NCI-H460 (cell line): ENCODE measurements at places on chromosomes 1 and 21. TPM values are rescaled to one million over a fixed set of nuclear protein-coding genes. Genes with fewer than 3 reads are reported as not detected.

CRTC2 gene
- total RNA-seq = 17.0 and 18.2 TPM in 2 replicates

AMY1B gene
- not detected in 2 replicates for total RNA-seq

GBP7 gene
- total RNA-seq = not detected in 2 replicates

PADI4 gene
- not detected in 2 replicates for total RNA-seq

HENMT1 gene
- 2.5 and 2.6 TPM in 2 replicates for total RNA-seq

C1orf185 gene
- not detected in 2 replicates for total RNA-seq

KRTAP13-3 gene
- not detected in 2 replicates for total RNA-seq

RAB25 gene
- not detected in 2 replicates for total RNA-seq

ALG14 gene
- 2.3 and 3.6 TPM in 2 replicates for total RNA-seq

RWDD3 gene
- 7.9 and 13.2 TPM in 2 replicates for total RNA-seq

MTOR gene
- 29.3 and 30.0 TPM in 2 replicates for total RNA-seq

ZFYVE9 gene
- total RNA-seq = 9.5 and 11.4 TPM in 2 replicates

TEX38 gene
- not detected in 2 replicates for total RNA-seq

CYP4X1 gene
- total RNA-seq = 0.25 and 0.63 TPM in 2 replicates

- peak; percentile 15 for DNase-seq
Measured at GRCh38 chr1:36323636-36324352, at the start of gene EVA1B. Gene EVA1B (minus strand): TSS chr1:36323645. CDS start chr1:36323037, 608 bp downstream.

GRCh38 chr1:70552662-70553566, 141.8 kb downstream of the CTH start:
- DNase-seq = no peak

DNA sequence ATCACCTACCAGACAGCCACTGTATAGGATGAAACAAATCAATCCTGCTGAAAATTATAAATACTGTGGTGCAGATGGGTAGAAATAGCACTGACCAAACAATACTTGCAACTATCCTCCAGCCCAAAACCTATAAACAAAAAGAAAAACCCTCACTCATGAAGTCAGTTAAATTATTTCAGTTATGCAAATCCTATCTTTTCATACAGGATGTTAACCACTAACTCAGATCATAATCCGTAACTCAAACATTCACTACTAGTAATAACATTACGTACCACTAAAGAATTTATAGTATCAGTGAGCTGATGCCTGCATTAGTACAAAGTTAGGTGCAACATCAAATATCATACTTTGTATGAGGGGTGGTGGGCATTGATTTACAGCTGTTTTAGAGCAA, 2.6 kb downstream of the NDC1 start:
- no peak for DNase-seq

DNA sequence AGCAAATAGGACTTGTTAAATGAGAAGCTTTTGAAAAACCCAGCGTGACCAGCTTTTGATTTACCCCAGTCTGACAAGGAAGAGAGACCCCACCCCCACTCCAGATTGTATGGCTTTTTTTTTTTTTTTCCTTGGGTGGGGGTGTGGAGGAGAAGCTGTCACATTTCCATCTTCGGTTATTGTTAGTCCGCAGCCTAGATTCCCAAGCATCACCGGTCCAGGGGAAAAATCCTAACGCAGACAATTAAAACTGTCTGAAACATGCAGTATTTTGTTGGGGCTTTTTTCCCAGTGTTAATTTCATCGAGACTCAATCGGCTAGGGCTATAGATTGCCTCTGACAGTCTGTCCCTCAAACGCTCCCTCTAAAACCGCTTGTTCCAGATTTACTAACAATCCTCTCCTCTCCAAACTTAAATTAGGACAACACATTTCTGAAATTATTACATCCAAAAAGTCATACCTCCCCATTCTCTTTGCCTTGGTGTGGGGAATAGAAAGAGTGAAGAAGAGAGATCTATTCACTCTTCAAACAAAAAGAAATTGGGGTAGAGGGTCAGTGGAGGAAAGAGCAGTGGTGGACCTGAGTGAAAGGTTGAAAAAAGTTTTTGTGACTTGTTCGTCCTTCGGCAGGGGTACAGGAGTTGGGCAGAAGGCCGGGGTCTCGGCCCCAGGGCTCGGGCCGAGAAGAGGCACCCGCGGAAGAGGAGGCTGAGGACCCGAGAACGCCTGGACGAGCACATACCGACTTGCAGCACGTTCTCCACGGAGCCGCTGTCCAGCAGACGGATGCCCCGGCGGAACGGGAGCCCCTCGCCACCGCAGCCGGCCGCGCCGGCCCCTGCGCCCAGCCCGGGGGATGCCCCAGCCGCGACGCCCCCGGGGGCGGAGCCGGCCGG, 1.1 kb downstream of the ZSWIM5 start:
- no peak for DNase-seq

DNA sequence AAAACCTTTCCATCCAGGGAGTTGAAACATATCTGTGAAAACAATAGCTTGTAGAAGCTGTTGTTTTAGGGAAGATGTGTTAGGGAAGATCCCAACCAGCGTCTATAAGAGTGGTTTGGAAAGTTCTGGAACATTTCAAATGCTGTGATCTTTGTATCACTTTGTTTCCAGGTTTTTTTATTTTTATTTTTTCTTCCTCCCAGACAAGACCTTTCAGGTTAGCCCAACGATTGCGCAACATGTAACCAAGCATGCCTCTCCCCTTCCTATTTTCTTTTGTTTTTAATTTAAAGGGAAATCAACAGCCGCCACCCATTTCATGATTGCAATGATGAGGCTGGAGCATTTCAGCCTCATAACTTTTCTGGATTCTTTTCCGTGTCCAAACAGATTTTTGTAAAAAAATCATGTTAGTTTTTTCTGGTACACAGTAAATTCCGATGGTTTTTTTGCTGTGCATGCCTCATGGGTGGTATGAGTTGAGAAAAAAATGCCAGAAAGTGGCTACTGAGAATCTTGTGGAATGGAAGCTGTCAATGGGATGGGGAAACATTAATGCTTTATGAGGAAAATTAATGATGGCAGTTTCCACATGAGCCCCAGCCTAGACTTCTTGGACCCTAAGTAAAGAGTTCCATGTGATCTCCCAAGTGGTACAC, 109.3 kb downstream of the RUNX1 start:
- DNase-seq = no peak

- no peak for DNase-seq
Measured at GRCh38 chr21:45378258-45378966, 26.6 kb upstream of the COL18A1 start.

- no peak for DNase-seq
Measured at GRCh38 chr1:213277036-213277435, 226.0 kb downstream of the RPS6KC1 start.

GRCh38 chr1:7824701-7825100, 28.2 kb downstream of the UTS2 start:
- DNase-seq = no peak

- peak; percentile 59 for DNase-seq
Measured at GRCh38 chr1:39183503-39184353, 20.8 kb upstream of the MACF1 start.

DNA sequence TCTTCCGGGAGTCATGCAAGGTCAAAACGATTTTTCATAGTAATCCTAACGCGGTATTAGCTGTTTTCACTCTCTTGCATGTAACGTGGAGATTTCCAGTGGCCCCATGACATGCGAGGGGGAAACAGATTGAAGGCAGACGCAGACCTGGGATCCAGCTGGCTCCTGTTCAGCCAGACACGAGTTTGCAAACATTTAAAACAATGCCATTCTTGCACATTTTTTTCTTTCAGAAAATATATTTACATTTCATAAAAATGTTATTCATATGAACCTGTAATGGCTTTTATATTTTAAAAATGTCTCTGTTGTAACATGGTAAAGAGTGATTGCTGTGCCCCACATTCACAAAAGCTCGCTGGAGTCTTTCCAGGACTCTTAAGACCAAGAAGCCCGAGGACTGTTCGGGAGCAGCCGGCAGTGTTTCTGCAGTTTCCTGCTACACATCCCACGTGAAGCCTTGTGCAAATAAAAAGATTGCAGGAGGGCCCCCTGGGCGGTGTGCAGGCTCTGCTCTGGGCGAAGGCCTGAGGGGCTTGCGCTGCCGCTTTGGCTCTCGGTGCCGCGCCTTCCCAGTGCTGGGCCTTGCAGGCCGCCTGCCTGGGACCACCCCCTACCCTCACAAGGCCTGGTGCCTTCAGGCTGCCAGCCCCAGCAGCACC, 184.9 kb downstream of the DYRK1A start:
- DNase-seq = no peak

DNA sequence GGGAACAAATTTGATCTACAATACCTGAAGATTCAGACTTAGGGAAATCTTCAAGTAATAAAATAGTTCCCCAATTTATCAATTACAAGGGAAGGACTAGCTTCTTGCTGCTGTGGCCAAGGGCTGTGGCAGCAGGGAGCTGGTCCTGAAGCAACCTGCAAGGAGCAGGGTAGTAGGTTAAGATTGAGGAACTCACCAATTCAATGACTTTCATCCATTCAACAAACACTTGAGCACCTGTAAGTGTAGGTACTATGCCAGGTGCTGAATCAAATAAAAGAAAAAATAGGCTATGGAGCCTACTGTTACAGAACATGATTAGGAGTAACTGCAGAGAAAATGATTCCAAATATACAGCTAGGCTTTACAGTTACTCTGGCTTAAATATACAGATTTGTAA, 64.2 kb upstream of the RBM34 start:
- DNase-seq = no peak

DNA sequence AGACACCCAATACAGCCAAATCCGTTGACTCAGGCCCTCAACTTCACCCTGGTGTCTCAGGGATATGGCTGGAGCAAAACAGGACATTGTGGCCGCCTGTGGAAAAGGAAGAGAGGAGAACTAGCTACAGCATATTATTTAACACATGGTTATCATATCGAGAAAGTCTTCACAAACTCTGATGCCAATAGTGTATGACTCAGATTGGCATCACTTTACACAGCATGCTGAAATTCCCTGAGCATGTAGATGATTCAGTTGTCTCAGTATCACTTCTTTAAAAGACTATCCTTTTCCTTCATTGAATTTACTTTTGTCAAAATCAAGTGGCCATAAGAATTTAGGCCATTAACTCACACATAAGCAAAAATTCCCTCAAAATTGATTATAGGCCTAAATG, 20.1 kb downstream of the HSD3B2 start:
- DNase-seq = no peak

GRCh38 chr1:201724039-201724765, 104.8 kb upstream of the IPO9 start:
- no peak for DNase-seq

DNA sequence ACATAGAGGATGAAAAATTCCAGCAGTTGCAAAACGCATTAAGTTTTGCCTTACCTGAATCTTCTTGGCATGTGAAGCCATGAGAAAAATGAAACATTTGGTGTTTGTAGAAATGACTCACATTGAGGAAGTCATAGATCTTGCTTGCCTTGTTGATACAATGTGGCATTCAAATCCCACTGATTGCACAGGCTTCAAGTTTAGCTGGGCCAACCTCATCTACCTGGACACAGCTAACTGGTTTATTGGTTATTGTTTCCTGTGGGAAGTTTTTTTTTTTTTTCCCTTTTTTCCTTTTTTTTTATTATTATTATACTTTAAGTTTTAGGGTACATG, 168.9 kb upstream of the C21orf91 start:
- DNase-seq = no peak

- no peak for DNase-seq
Measured at GRCh38 chr1:170521818-170522217, 10.1 kb upstream of the GORAB start.

GRCh38 chr1:12407050-12407961, 177.5 kb downstream of the VPS13D start:
- peak; percentile 25 for DNase-seq

GRCh38 chr1:217482356-217483102, 148.4 kb downstream of the GPATCH2 start:
- DNase-seq = no peak

DNA sequence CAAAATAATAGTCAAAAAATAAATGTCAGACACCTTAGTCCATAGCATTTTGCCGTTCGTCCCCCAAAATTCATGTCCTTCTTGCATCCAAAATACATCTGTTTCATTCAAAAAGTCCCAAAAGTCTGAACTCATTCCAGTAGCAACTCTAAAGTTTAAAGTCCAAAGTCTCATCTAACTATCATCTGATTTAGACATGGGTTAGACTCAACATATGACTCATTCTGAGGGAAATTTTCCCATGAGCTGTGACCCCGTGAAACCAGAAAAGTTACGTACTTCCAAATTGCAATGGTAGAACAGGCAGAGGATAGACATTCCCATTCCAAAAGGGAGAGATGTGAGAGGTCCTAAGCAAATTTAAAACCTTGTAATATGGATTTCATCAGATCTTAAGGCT, 48.6 kb upstream of the CACHD1 start:
- DNase-seq = no peak

DNA sequence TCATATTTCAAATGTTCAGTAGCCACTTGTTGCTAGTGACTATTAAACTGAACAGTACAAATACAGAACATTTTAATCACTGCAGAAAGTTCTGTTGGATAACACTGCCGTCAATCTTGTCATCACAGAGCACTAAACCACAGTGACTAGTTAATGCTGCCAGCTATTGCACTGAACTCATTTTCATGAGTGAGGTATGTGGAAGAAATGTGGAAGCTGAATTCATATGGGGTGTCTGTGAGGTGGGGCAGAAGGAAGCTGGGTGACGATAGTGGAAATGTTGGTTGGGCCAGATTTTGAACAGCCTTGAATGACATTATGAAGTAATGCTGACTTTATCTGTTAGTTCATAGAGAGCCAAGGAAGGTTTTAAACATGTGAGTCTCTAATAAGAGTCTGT, 49.6 kb downstream of the OSBPL9 start:
- no peak for DNase-seq

- DNase-seq = no peak
Measured at GRCh38 chr21:19290328-19290727, 886.7 kb upstream of the TMPRSS15 start.

- no peak for DNase-seq
Measured at GRCh38 chr1:159935719-159936272, 9.6 kb downstream of the IGSF9 start.

DNA sequence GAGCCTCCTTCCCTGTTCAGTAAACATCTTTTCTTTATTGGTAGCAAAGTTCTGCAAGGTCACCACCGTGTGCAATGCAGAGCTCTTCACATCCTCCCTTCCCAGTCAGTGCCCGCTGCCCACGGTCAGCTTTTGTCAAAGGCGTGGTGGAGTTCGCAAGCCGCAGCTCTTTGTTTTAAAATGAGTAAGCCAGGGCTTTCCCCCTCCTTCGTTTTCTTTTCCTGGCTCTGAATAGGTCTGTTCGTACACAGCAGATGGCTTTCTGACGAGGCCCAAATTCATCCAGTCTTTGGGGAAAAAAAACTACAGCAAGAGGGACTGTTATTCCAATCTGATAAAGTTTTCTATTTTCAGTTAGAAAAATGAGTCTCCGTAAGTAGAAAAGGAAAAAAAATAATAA, 153.2 kb downstream of the LRIG2 start:
- DNase-seq = no peak

- no peak for DNase-seq
Measured at GRCh38 chr21:46150073-46150472, 5.3 kb downstream of the FTCD start.
